ENCODE measurements at places on chromosomes 2 and 18. TPM values are rescaled to one million over a fixed set of nuclear protein-coding genes. Genes with fewer than 3 reads are reported as not detected.
A peak's percentile ranks its signal among the peaks of the same experiment; 100 is the strongest.

GRCh38 chr2:25700221-25700660, 26.9 kb upstream of the DTNB start:
- no peaks in the 10 kb centered on the region for H3K36me3 ChIP-seq
- H3K27ac ChIP-seq: no peak overlapping the region
- H3K27me3 ChIP-seq: peaks cover 2% of the 10 kb centered on the region
- no peaks in the 10 kb centered on the region for H3K4me1 ChIP-seq

- no peaks in the 10 kb centered on the region for H3K36me3 ChIP-seq
- no peaks in the 10 kb centered on the region for H3K27me3 ChIP-seq
- DNase-seq: no peak
- peak overlapping the region; percentile 7 for H3K27ac ChIP-seq
- peak overlapping the region; percentile 43 for H3K4me3 ChIP-seq
Measured at GRCh38 chr2:47896450-47896968, 9.8 kb downstream of the FBXO11 start.

DNA sequence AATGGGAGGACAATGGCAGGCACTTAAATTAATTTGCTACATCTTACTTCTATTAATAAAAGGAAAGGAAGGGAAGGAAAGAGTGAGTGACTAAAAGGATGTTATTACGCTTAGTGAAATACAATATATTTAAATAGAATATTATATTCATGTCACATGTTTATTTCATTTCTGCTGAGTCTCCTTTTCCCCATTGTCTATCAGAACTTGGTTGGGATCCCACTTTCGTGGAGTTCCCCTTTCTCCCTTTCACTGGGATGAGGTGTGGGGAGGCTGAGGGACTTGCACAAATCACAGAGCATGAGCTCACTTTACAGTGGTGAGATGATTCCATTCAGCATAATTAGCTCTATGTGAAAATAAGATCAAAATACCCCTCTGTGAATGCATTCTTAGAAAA, 730.6 kb downstream of the TSN start:
- no peak for DNase-seq
- H3K36me3 ChIP-seq: no peaks in the 10 kb centered on the region
- H3K4me3 ChIP-seq: no peak overlapping the region
- H3K4me1 ChIP-seq: no peaks in the 10 kb centered on the region
- peaks cover 2% of the 10 kb centered on the region for H3K27me3 ChIP-seq

DNA sequence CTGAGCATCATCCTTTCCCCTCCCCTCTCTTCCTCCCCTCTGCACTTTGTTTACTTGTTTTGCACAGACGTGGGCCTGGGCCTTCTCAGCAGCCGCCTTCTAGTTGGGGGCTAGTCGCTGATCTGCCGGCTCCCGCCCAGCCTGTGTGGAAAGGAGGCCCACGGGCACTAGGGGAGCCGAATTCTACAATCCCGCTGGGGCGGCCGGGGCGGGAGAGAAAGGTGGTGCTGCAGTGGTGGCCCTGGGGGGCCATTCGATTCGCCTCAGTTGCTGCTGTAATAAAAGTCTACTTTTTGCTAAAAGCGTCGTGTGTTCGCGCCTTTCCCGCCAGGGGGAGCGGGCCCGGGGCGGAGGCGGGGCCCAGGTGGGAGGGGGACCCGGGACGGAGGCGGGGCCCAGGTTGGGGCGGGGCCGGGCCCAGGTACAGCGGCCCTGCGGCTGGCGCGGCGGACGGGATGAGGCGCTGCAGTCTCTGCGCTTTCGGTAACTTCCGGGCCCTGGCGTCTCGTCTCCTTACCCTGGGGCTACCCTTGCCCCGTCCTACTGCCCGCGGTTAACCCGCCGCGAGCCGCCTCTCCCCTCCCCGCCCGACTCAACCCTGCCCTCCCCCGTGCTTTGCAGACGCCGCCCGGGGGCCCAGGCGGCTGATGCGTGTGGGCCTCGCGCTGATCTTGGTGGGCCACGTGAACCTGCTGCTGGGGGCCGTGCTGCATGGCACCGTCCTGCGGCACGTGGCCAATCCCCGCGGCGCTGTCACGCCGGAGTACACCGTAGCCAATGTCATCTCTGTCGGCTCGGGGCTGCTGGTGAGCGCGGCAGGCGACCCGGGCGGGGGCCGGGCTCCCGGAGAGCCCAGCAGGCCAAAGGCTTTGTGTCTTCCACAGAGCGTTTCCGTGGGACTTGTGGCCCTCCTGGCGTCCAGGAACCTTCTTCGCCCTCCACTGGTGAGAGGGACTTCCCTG, at the start of gene KRTCAP3:
TSS of gene KRTCAP3 (plus strand) at position 424 of the 962 bp plus-strand sequence. CDS start at position 456, 32 bp downstream.
- peaks cover 11% of the 10 kb centered on the region for H3K27me3 ChIP-seq
- H3K27ac ChIP-seq: peak within 1 kb of the TSS; percentile 83
- DNase-seq: peak; percentile 31
- H3K4me1 ChIP-seq: peaks cover 2% of the 10 kb centered on the region

- H3K36me3 ChIP-seq: no peaks in the 10 kb centered on the region
- DNase-seq: no peak
- no peaks in the 10 kb centered on the region for H3K27me3 ChIP-seq
- H3K4me3 ChIP-seq: no peak overlapping the region
- peaks cover 18% of the 10 kb centered on the region for H3K4me1 ChIP-seq
Measured at GRCh38 chr2:147485210-147485851, 359.5 kb upstream of the ACVR2A start.

DNA sequence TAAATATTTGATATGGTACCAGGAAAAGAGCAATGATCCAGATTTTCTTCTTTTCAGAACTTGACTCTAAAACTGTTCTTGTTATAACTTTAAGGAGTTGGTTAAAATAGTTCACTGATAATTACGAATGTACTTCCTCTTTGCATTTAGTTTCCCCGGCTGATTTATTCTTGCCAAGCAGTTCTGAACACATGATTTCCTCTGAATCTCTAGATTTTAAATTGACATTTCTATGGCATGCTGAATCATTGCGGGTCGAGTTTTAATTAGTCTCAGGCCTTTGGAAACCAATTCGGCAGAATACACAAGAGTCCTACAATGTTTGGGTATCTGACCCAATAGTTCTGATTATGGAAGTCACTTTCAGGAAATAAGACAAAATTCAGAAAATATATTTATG, 37.3 kb upstream of the DNAH7 start:
- H3K4me3 ChIP-seq: no peak overlapping the region
- peaks cover 5% of the 10 kb centered on the region for H3K4me1 ChIP-seq
- no peak overlapping the region for H3K27ac ChIP-seq
- H3K36me3 ChIP-seq: no peaks in the 10 kb centered on the region
- DNase-seq: no peak

- H3K27me3 ChIP-seq: peaks cover 4% of the 10 kb centered on the region
- no peaks in the 10 kb centered on the region for H3K4me1 ChIP-seq
- no peak overlapping the region for H3K27ac ChIP-seq
- H3K36me3 ChIP-seq: no peaks in the 10 kb centered on the region
Measured at GRCh38 chr2:207035875-207036274, 96.6 kb downstream of the CPO start.

GRCh38 chr2:160389875-160390274, 103.7 kb downstream of the RBMS1 start:
- peak overlapping the region; percentile 81 for H3K27ac ChIP-seq
- no peak for DNase-seq
- H3K36me3 ChIP-seq: no peaks in the 10 kb centered on the region
- no peaks in the 10 kb centered on the region for H3K27me3 ChIP-seq
- H3K4me1 ChIP-seq: peaks cover 96% of the 10 kb centered on the region

GRCh38 chr2:27308359-27308881, at the start of gene UCN:
UCN (minus strand) TSS chr2:27308445; CDS start chr2:27307895, 550 bp downstream.
- peaks cover 15% of the 10 kb centered on the region for H3K36me3 ChIP-seq
- H3K27me3 ChIP-seq: peaks cover 11% of the 10 kb centered on the region
- H3K4me3 ChIP-seq: no peak within 1 kb of the TSS

- H3K27ac ChIP-seq: no peak overlapping the region
- H3K4me3 ChIP-seq: no peak overlapping the region
- H3K36me3 ChIP-seq: no peaks in the 10 kb centered on the region
- H3K4me1 ChIP-seq: no peaks in the 10 kb centered on the region
- no peak for DNase-seq
Measured at GRCh38 chr2:3626118-3626811, 31.4 kb downstream of the COLEC11 start.

GRCh38 chr2:15591373-15591691, 336 bp upstream of the DDX1 start:
- H3K27me3 ChIP-seq: peaks cover 3% of the 10 kb centered on the region
- peak overlapping the region; percentile 93 for H3K27ac ChIP-seq
- H3K36me3 ChIP-seq: no peaks in the 10 kb centered on the region
- peaks cover 52% of the 10 kb centered on the region for H3K4me1 ChIP-seq

GRCh38 chr2:45459860-45460259, 151.2 kb downstream of the SRBD1 start:
- no peak for DNase-seq
- no peak overlapping the region for H3K4me3 ChIP-seq
- peaks cover 1% of the 10 kb centered on the region for H3K27me3 ChIP-seq
- H3K36me3 ChIP-seq: peaks cover 17% of the 10 kb centered on the region
- peaks cover 20% of the 10 kb centered on the region for H3K4me1 ChIP-seq

- H3K36me3 ChIP-seq: no peaks in the 10 kb centered on the region
- H3K4me1 ChIP-seq: peaks cover 72% of the 10 kb centered on the region
- no peak for DNase-seq
- peaks cover 11% of the 10 kb centered on the region for H3K27me3 ChIP-seq
- H3K27ac ChIP-seq: peak overlapping the region; percentile 96
- H3K4me3 ChIP-seq: peak overlapping the region; percentile 94
Measured at GRCh38 chr2:208266553-208266893, 468 bp downstream of the PIKFYVE start.

GRCh38 chr18:68179811-68180210, 535.1 kb downstream of the TMX3 start:
- H3K4me1 ChIP-seq: no peaks in the 10 kb centered on the region
- DNase-seq: no peak
- H3K27me3 ChIP-seq: no peaks in the 10 kb centered on the region
- H3K4me3 ChIP-seq: no peak overlapping the region
- H3K27ac ChIP-seq: no peak overlapping the region

- no peak overlapping the region for H3K4me3 ChIP-seq
- peaks cover 5% of the 10 kb centered on the region for H3K27me3 ChIP-seq
Measured at GRCh38 chr2:118672571-118673158, 174.8 kb downstream of the EN1 start.

DNA sequence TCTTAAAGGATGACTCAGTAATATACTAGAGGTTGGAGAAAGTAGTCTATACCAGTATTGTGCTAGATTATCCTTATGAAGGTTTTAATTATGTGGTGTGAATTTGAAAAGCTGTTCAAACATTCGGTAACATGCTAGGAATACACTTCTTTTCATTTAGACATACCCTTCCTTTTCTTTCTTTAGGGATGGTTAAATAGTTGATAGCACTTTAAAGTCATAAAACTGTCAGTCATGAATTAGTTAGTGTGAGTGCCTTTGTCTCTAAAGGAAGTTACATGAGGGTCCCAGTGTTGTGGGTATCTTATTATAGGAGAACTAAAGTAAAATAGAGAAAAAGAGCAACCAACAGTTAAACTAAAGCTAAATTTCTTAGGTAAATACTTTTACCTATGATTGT, 149.3 kb downstream of the CSRNP3 start:
- peaks cover 1% of the 10 kb centered on the region for H3K27me3 ChIP-seq
- H3K4me3 ChIP-seq: no peak overlapping the region
- H3K4me1 ChIP-seq: no peaks in the 10 kb centered on the region
- no peak overlapping the region for H3K27ac ChIP-seq
- H3K36me3 ChIP-seq: no peaks in the 10 kb centered on the region

- no peak overlapping the region for H3K4me3 ChIP-seq
- no peak for DNase-seq
- H3K4me1 ChIP-seq: no peaks in the 10 kb centered on the region
- H3K27ac ChIP-seq: no peak overlapping the region
- no peaks in the 10 kb centered on the region for H3K36me3 ChIP-seq
- no peaks in the 10 kb centered on the region for H3K27me3 ChIP-seq
Measured at GRCh38 chr2:189151906-189152305, 27.7 kb downstream of the COL5A2 start.

The ANKRD53 gene
- 0.30 TPM for polyA plus RNA-seq

The ACMSD gene
- polyA plus RNA-seq: not detected

The CRYBA2 gene
- not detected for polyA plus RNA-seq

The FAM237A gene
- not detected for polyA plus RNA-seq

The LOXL3 gene
- polyA plus RNA-seq: 0.22 TPM

The CFAP65 gene
- not detected for polyA plus RNA-seq

The RASGRP3 gene
- 1.8 TPM for polyA plus RNA-seq

The ARMC9 gene
- polyA plus RNA-seq: 1.1 TPM

The TMEM178A gene
- polyA plus RNA-seq: not detected
